ENCODE measurements at places on chromosomes 3 and 15.

GRCh38 chr15:78938658-78939488 is 6.0 kb downstream of the CTSH start:
- DNase-seq = no peak

GRCh38 chr3:126516152-126516935 is 1.2 kb downstream of the UROC1 start:
- DNase-seq = no peak

DNA sequence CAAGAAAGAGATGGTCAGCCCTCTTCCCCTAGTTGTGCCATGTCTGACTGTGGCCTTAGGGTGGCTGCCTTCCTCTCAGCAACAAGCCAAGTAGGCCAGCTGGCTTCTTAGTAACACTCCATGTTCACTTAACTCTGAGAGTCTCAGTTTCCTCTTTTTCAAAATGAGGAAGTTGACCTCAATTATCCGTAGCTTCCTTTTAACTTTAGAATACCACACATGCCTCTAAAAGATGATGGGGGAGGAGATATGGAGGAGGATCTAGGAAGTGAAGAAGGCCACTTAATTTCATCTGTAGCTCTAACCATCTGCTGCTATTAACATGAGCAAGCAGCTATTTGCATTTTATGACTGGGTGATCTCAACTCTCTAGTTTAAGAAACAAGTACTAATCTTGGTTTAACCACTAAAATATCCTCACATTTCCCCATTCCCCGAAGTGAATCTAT is 32.9 kb downstream of the CD200R1L start:
- no peak for DNase-seq

- DNase-seq = no peak
Measured at GRCh38 chr3:158105119-158105709, 1.0 kb downstream of the SHOX2 start.

GRCh38 chr3:142269767-142270166 is 44.4 kb upstream of the GK5 start:
- no peak for DNase-seq

DNA sequence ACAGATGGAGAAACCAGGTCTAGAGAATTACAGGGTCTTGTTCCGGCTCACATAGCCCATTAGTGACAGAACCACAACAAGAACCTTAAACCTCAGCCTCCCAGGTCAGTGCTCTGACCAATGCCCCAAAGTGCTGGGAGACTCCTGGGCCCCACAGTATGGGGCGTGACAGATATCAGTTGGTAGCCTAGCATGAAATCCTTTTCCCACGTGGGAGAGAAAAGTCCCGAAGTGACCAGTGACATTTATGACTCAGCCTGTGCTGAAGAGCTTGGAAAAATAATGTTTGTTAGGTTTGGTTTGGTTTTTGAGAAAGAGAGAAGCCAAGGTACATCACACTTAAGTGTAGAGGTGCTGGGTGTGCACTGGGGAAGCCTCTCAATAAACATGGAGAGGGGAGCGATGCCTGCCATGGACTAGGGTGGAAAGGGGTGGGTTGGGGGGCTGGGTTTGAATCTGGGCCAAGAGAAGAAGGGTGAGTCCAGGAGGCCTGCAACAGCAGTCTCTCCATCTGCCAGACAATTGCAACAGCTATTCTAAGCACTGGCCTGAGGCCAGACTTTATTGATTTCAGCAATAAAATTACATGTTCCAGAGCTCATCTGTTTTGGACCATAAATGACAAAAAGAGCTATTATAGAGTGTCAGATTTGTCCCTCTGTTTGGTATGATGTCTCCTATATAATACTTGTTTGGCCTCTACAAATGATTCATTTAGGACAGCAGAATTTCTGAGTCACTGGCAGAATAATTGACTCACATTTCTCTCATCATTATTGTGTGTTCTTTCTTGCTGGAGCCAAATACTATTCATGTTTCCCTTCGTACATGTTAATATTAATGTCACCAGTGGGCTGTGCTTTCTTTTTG is 43.4 kb downstream of the C2CD4A start:
- DNase-seq = no peak

DNA sequence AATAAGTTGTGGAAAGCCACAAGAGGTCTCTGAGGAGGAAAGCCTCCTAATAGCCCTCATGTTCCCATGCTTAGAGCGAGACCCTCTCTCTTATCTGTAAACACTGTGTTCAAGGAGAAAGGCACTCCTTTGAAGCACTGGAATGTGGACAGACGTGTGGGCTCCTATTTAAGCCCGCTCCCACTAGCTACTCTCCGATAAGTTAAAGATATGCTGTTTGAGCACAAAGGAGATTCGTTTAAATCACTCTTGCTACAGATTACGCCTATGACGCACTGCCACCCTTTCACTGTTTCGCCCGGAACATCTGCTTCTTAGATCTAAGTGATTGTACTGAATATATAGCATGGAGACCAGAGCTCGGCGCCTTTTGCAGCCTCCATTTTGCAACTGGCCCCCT is 57.8 kb upstream of the FAM3D start:
- no peak for DNase-seq

DNA sequence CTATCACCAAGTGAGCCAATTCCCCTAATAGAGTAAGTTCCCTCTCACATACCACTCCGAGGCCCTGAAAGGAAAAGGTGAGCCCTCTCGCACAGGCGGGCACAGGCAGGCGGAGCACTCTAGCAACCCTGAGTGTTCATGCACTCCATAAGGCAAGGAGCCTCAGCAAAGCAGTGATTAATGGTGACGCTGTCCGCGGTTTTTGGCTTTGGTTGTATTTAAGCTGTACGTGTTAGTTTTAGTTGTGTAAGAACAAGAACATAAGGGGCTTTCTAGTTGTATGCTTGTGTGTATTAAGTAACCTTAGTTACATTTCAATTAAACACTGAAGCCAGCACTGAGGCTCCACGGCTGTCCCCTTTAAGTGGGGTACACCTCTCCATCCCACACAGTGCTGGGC is 33.1 kb downstream of the KLHL25 start:
- no peak for DNase-seq

DNA sequence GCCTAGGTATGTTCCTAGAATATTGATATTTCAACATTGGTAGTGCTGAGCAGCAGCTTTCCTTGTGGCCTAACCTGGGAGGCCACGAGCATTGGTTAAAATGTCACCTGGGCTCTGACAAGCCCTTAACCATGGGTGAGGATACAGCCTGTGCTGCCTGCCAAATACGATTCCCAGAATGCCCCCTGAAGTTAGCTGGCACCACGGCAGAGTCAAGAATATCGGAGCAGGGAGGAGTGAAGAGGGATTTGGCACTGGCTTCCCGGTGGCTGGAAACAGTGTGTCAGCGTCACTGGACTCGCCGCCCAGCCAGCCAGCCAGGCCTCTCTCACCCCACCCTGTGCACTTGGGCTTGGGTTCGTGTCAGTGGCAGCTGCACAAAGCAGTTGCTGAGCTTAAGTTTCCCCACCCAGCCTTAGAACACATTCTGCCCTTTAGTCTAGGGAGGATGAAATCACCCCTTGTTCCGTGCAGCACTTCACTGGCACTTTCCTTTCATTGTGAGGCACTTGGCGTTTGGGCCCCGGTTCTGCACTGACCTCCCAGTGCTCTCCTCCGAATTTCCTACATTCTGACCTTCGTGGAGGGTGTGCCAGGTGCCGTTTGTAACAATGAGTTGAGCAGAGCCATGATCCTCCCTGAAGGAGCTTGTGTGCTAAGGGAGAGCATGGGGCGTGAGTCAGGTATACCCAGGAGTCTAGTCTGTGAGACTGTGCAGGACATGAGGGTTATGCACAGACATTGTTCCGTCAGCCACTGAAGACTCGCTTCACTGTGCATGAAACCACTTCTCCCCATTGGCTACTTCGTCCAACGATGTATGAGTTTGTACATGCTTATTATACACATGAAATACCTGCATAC is 152.8 kb upstream of the BHLHE40 start:
- no peak for DNase-seq

DNA sequence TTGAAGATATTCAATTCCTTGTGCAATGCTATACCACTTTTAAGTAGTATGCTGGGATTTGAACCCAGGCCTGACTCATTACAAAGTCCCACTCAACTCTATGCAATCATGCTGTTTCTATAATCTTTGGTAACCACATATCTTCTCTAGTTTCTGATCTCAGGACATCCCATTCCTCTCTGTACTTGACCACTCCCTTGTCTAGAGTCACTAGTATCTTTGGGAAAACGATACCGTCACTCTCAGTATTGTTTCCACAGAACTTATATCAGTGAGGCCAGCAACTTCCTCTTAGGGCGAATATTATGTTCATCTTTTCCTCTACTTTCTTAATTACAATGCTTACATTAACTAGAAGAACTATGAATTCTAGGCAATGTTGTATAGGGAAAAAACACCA is 137.3 kb upstream of the TSPAN3 start:
- no peak for DNase-seq

- no peak for DNase-seq
Measured at GRCh38 chr3:87260270-87260669, 16.1 kb downstream of the POU1F1 start.

DNA sequence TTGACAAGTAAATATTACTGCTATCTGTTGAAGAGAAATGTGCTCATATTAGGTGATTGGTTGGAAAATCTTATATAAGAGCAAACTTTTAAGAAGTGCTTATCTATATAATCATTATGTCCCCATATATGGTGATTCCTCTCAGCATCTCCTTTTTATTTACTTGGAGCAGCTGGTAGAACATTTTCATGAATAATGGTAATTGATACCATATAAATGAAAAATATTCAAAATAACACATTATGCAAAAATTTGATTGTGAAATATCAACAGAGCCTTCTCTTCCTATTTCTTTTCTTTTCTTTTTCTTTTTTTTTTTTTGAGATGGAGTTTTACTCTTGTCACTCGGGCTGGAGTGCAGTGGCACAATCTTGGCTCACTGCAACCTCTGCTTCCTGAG is 56.2 kb downstream of the ROBO2 start:
- no peak for DNase-seq

DNA sequence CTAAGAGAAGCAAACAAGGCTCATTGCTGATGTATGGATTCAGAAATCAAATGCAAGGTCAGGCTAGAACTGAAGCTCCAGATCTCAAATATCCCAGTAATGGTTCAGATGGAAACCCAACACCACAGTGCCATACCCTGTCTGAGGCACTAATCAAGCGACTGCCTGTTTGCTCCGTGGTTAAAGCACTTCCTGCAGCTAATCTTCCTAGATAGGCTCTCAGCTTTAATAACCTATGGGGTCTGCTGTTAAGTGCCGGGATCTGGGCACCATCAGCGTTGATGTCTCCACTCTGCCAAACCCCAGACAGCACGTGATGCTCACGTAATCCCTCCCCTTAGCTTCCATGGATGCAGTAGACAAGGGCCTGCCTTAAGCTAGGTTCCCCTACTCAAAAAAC is 262.6 kb downstream of the MECOM start:
- no peak for DNase-seq

DNA sequence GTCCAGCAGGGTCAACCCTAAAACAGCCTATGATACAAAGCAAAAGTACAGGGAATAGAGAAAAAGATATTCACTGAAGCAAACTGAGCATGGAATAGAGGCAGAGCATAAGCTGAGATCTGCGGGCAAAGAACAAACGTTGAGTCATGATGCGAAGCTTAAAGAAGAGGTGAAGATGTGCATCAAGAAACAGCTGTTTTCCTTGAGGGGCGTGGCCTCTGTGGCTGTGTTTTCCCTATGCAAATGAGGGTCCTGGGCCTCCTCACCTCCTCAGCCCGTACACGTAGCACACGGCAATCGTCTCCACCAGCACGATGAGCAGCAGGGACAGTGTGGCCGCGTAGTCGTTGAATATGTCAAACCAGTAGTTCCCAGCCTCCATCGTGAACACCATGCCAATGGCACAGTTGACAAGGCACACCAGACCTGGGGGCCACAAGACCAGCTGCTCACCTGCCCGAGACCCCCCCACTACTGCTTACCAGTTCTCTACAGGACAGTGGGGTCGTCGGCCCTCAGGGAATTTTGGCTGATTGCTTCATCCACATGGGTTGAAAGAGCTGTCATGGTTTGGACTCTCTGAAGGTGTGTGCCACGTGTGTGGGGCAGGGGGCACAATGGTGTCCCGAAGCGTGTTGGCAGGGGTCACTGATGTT is 33.6 kb downstream of the SLC6A20 start:
- DNase-seq = no peak

GRCh38 chr3:61808526-61808925 is 247.2 kb downstream of the PTPRG start:
- no peak for DNase-seq

DNA sequence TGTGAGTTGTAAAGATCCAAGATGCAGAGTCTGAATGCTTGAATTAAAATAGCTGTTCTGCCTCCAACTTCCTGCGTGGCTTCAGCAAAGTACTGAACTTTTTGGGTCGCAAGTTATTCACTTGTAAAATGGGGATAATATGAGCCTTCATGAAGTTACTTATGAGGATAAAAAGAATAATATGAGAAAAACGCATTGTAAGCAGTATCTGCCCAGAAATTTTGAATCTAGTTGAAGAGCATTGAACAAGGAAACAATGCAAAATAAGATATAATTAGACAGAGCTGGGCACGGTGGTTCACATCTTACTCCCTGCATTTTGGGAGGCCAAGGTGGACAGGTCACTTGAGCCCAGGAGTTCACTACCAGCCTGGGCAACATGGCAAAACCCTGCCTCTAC is 37.8 kb downstream of the AQP9 start:
- no peak for DNase-seq

- DNase-seq = no peak
Measured at GRCh38 chr3:126300761-126301481, 56.3 kb downstream of the KLF15 start.

DNA sequence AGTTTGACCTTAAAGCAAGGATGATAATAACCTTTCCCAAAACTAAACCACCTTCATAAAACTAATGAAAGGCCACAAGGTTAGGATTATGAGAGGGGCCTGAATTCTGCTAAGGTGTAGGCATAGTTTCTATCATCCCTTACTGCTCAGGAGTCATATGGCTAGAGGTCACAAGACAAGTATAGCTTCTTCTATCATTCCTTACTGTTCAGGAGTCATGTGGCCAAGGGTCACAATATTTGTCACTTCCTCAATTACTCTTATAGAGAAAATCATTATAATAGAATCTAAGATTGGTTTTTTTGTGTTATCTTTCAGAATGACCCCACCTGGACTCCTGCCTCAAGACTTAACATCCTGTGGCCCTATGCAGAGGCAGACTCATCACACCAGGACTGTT is 36.6 kb downstream of the HERC1 start:
- no peak for DNase-seq

DNA sequence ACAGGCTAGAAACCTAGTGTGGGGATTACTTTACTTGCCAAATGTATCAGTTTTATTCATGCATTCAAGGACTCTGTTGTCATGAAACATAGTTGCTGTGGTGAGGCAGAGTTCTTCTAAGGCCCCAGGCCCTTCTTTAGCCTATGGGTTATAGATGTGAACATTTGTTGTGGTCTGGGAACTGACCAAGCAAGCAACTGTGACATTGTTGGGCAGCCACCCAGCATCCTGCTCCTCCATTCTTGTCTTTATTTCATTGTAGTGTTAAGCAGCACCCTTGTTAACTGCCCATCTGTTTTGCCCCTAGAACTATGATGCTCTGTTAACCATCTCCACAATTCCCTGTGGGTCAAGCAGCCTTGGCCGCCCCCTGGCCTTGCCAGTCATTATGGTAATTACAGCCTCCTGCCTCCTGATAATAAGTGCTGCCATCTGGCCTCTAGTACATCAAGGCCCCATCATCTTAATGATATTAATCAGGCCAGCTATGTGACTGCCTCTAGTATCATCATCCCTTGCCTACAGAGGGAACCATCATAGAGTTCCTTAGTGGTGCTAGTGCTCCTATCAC is 12.2 kb upstream of the IFT57 start:
- DNase-seq = no peak
